A673 (cell line): ENCODE measurements at places on chromosomes 12 and 14.

DNA sequence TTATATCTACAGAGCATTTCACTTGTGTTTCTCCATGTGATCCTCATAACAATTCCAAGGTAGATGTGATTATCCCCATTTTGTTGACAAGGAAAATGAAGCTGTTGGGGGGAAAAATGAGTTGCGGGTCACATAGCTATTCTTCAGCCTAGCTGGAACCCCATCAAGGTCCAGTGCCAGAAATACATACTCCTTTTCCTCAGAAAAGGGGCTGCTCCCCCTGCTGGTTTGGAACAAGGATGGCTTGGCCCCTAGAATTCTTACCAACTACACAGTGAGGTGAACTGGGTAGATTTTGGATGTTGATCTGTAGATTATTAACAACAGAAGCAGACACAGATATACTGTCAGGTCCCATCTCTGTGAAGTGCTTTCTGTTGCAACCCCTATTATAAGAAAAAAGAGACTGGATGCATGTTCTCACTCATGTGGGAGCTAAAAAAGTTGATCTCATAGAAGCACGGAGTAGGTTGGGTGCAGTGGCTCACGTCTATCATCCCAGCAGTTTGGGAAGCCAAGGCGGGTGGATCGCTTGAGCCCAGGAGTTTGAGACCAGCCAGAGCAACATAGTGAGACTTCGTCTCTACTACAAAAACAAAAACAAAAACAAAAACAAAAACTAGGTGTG lies 8.9 kb downstream of the IKZF4 start:
- peak; percentile 73 for DNase-seq

GRCh38 chr12:41762691-41763090 lies 382.0 kb downstream of the GXYLT1 start:
- no peak for DNase-seq

DNA sequence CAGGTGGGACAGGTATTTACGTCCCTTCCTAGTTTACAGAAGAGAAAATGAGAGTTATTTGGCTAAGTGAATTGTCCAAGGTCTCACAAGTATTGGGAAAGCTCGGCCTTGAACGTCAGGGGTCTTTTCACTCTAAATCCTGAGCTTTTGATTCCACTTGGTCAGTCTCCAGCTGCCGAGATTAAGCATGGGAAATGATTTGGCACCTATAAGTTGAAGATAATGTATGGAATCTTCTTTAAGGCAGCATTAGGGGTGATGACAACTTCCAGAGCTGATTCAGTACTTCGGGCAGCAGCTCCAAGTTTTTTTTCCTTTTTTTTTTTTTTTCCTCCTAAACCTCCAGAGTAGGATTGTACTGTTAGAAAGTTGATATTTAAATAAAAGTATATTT lies 722 bp downstream of the FAM234B start:
- DNase-seq = no peak

DNA sequence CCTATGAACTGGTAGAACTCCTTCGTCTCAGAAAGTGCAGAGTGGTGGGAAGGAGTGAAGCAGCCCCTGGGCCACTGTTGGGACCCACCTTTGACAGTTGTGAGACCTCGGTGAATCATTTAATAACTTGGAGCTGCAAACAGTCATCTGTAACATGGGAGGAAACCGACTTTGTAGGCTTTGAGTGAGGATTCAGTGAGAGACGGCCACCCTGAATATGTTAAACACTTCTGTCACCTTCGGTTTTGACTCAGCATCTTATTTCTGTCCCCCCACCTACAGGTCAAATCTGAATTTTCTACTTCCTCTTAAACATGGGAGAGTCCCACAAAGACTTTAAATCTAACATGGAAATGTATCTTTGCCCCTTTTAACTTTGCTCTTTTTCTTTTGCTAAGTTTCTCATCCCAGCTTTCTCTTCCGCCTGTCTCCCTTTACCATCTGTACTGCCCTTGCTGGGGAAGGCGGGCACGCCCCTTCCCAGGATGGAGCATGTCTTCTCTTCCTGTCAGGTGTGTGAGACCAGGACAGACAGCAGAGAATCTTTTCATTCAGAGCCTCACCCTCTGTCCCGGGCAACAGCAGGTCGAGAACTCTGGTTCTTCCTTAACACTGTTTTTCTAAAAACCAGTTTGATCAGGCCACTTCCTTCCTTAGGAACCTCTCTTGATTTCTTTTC lies 37.1 kb downstream of the ZC3H14 start:
- DNase-seq = no peak

- no peak for DNase-seq
These were observed 202.8 kb upstream of the DIO3 start for GRCh38 chr14:101358320-101359125.

DNA sequence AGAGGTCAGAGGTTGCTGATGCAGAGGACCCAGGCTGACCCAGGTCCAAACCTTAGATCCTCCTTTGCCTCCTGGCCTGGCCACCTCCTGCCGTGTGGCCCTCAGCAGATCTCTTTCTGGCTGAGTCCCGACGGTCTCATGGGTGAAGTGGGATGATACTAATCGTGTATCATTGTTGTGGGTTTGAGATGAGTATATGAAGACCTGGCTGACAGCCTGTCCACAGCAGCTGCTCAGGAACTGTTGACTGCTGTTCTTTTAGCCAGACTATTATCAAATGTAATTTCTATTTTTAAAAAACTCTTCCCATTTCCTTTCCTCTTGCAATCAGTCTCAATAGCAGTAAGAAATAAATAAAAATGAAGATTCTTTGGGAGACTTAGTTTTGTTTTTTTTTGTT lies 45.6 kb downstream of the ANKRD9 start:
- DNase-seq = no peak

GRCh38 chr12:34625116-34625515 lies 602.8 kb downstream of the ALG10 start:
- peak; percentile 30 for DNase-seq

GRCh38 chr12:101968770-101969169 lies 91.4 kb downstream of the DRAM1 start:
- DNase-seq = no peak

GRCh38 chr14:67523764-67524633 lies 9.1 kb upstream of the PLEKHH1 start:
- DNase-seq = no peak

DNA sequence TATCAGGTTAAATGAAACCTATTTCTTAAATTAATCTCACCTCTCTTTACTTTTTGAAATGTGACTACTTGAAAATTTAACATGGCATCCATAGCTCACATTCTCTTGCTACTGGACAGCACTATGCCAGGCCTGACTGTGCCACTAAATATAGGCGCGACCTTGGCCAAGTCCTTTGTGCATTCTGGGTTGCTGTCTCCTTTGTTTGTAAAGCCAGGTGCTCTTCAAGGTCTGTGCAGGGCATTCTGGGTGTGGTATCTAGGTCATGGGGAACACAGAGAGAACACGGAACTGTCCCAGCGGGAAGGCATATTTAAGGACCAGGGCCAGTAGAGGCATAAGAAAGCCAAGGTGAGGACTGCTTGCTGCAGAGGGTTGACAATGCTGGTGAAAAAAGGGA lies 121.2 kb downstream of the ZNF664 start:
- no peak for DNase-seq

GRCh38 chr12:62438098-62438692 lies 28.4 kb upstream of the MON2 start:
- peak; percentile 65 for DNase-seq

DNA sequence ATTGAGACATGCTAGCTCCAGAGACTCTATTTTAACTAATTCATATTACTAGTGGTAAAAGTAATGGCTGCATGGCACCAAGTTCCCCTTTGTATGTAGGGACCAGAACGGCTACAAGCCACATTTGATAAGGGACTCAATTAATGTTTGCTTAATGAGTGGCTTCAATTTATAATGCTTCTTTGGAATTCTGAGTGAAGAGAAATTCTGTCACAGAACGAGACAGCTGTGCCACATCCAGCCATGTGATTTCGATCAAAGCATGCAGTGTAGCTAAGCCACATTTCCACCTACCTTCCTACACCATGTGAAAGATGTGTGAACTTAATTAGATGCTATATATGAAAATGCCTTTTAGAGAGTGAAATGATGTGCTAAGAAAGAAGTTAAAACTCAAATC lies 217.4 kb downstream of the ACSS3 start:
- DNase-seq = peak; percentile 30

- DNase-seq = no peak
These were observed 205.7 kb downstream of the ITPR2 start for GRCh38 chr12:26627335-26627734.

DNA sequence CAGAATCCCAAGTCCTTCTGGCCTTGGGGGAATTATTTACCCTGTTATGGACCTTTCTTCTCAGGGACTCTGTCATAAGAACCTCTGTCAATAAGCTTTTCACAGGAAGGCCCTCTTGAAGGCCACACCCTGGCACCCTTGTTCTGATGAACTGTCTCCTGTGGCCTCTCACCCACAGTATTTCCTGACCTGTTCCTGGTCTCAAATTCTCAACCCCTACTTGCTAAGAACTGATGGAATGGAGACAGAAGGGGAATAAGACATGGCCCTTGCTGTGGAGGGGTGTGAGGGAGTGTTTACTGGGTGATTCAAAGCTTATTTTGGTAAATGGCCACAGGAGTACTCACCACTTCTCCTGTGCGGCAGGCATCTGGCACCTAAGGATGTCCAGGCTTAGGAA lies 1082.9 kb downstream of the BCL11B start:
- DNase-seq = no peak

- no peak for DNase-seq
These were observed 39.0 kb upstream of the TC2N start for GRCh38 chr14:91906374-91906773.

DNA sequence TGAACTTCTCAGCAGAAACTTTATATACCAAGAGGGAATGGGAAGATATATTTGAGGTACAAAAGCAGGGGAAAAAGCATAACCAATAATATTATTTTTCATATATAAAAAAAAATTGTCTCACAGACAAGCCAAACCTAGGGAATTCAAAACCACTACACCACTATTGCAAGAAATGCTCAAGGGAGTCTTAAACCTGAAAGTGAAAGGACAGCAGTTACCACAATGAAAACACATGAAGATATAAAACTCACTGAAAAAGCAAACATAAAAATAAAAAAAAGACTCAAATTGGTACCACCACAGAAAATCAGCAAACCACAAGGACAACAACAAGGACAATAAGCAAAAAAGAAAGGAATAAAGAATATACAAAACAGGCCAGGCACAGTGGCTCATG lies 131.9 kb downstream of the CEP128 start:
- no peak for DNase-seq

- DNase-seq = no peak
These were observed 107.7 kb upstream of the BCAT1 start for GRCh38 chr12:25056486-25057130.

- no peak for DNase-seq
These were observed 3.8 kb upstream of the MYF5 start for GRCh38 chr12:80712866-80713265.

- peak; percentile 4 for DNase-seq
These were observed 129.0 kb upstream of the HMGA2 start for GRCh38 chr12:65695113-65695865.

DNA sequence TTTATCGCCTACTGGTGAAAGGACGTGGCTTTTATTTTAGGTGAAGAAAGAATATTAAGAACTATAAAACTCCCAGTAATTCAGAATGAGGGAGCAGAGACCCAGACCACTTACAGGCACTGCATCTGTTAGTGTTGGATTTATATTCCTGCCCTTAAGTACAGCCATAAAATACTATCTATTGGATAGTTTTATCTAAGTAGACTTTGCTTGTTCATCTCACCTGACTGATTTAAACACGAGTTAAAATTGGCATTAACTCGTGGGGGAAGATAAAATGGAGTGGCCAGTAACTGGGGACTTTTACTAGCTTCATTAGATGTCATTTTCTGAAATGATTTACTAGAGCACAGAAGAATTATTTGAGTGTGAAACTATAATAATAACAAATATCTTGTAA lies 1377.5 kb upstream of the TMEM132C start:
- DNase-seq = no peak

GRCh38 chr14:49303946-49304516 lies 282.1 kb downstream of the RPS29 start:
- DNase-seq = peak; percentile 70

GRCh38 chr12:34335819-34336262 lies 313.5 kb downstream of the ALG10 start:
- DNase-seq = no peak

DNA sequence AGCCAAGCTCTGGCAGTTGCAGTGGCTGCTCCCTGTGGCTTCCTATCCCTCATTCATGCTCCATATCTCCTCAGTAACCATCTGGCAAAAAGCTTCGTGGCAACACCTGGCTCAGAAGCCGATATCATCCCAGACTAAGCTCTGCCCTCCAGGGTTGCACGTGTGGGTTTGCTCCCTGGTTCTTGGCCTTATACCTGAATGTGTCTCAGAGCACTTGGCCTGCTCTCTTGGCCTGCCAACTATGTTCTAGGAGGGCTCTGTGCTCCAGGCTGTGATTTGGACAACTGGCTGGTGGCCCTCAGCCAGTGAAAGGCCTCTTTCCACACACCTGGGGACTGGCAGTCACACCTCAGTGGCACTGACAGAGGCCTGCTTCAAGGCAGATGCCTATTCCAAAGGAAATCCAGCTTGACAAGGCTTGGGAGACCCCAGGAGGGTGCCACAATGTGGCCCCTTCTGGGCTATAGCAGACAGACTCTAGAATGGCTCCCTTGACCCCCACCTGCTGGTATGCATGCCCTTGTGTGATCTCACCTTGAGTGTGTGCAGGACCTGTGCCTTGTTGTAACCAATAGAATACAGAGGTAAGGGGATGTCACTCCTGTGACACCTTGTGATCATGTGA lies 10.5 kb downstream of the PLD4 start:
- DNase-seq = no peak

- no peak for DNase-seq
These were observed 46.5 kb upstream of the CCND2 start for GRCh38 chr12:4227046-4227445.

GRCh38 chr12:8065991-8066594 lies at the start of gene C3AR1:
Gene C3AR1, minus strand, starts transcription at chr12:8066359. Its CDS starts 6,174 bp downstream, at chr12:8060185.
- DNase-seq = peak; percentile 74

- peak; percentile 69 for DNase-seq
These were observed at the start of gene MANSC1 for GRCh38 chr12:12349711-12350665. Gene MANSC1, minus strand, starts transcription at chr12:12350242. Its CDS starts 6,928 bp downstream, at chr12:12343314.

- DNase-seq = peak; percentile 14
These were observed 47.1 kb downstream of the SLC2A13 start for GRCh38 chr12:40058721-40059190.

- no peak for DNase-seq
These were observed 25.9 kb downstream of the SSH1 start for GRCh38 chr12:108831309-108831991.

DNA sequence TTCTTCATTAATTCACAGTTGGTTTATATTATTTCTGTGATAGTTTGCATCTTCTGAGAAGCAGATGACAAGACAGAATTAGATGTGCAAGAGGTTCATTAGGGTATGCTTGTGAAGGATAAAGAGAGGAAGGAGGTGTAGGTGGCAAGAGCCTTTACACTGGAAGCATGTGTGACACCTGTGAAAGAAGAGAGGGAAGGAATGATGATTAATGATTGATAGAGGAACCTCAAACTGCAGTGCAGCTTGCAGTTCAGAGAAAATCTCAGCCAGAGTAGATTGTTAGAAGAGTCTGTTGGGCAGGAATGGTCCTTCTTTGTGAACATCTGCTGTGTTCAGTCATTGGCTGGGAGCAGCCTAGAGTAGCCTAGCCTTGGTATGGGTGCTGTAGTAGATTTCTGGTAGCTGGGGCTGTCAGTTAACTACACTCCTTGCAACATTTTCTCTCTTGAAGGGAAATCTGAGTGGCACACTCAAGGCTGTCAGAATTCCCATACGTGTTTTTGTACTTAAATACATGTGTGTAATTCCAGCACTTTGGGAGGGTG lies 9.0 kb downstream of the RCOR1 start:
- no peak for DNase-seq

GRCh38 chr14:97846156-97846555 lies 1049.0 kb downstream of the VRK1 start:
- DNase-seq = no peak
